Gastroesophageal sphincter (tissue), 4 donors: ENCODE measurements at places on chromosomes 16 and 17.
A peak's percentile ranks its signal among the peaks of the same experiment; 100 is the strongest.

GRCh38 chr17:79938336-79939093 lies 97.2 kb downstream of the TBC1D16 start:
- ATAC-seq = no peak

- ATAC-seq = peak; percentile 93
Observed at GRCh38 chr17:47253541-47254402, at the start of gene ITGB3. Gene ITGB3, plus strand, starts transcription at chr17:47253827. Its CDS starts 35 bp downstream, at chr17:47253862.

DNA sequence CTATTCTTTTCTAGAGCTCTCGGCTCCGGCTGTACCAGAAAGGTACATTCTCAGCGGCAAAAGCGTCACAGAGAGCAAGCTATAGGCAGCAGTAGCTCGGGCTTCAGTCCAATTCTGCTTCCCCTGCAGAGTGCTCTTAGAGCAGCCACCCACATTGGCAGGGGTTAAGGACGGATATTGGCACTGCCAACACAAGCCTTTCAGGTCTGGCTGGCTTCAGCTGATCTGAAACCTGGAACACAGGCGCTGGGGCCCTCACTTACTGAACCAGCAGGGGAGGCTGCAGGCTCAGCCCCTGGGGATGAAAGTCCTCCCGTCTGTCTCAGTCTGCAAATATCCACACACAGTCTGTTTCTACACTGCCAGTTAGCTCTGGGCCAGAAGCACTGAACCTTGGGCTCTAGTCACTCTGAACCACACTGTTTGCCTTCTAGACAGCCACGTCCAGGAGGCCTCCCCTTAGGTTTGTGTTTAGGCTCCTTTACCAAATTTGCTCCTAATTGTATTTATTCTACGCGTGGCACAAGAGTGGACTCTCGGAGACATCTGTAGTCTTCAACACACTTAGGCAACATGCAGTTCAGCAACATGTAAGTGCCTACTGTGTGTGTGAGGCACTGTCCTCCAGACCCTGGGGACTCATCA lies 40.1 kb downstream of the HIC1 start:
- ATAC-seq = peak; percentile 65

DNA sequence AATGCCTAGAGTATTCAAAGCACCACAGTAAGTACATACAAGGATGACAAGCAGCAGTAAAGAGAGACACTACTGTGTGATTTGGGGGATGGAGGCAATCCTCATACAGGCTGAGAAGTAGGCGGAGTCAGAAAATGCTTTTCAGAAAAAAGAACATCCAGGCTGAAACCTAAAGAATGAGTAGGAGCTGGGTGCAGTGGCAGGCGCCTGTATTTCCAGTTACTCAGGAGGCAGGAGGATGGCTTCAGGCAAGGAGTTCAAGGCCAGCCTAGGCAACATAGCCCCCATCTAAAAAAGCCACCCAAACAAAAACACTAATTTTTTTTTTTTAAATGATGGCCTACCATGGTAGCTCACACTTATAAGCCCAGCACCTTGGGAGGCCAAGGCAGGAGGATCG lies 10.3 kb downstream of the KANSL1 start:
- ATAC-seq = no peak

DNA sequence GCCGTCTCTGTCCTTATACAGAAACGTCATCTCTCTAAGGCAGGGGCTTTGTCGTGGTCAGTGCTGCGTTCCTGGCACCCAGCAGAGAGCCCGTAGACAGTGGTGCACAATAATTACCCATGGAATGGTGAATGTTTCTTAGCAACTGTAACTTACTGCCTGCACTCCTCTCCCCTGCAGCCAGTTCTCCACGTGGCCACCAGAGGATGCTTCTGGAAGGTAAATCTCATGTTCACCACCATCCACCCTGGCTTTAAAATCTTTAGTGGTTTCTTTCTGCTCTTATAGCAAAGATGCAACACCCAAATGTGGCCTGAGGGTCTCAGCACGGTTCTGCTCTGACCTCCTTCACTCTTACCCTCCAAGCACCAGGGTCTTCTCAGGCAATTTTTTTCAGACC lies 150.8 kb downstream of the GRIN2A start:
- no peak for ATAC-seq

DNA sequence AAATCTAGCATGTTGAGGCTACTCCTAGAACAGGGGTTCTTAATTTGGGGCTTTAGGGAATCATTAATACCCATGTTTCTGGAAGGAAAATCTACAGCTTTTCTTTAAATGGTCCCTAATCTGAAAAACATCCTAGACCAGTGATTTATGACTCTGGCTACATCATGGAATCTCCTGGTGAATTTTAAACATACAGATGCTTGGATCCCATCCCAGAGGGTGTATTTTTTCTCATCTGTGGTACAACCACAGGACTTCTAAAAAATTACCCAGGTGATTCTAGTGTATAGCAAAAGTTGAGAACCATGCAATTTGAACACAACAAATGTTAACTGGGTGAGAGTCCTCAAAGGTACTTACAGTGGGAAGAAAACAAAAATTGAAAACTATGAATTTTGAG lies 41.5 kb downstream of the KANSL1 start:
- ATAC-seq = no peak

- no peak for ATAC-seq
Observed at GRCh38 chr16:72164691-72165090, 7.3 kb downstream of the PMFBP1 start.

DNA sequence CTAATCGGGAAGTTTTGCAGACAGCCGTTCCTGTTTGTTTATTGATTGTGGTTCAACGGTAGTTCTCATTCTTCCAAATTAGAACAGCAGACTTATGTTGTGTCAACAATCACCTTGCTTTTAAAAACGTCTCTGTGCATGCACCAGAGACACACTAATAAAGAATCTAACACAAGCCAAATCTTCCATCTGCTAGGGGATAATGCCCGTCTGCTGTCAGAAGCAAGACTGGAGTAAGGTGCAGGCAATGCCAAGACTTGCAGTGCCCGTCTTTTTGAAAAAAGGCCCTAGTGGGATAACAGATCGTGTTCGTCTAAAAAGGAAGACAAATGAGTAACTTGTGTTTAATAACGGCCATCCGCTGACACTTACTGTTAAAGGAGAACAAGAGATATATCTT lies 158.4 kb downstream of the KCNJ2 start:
- ATAC-seq = no peak

DNA sequence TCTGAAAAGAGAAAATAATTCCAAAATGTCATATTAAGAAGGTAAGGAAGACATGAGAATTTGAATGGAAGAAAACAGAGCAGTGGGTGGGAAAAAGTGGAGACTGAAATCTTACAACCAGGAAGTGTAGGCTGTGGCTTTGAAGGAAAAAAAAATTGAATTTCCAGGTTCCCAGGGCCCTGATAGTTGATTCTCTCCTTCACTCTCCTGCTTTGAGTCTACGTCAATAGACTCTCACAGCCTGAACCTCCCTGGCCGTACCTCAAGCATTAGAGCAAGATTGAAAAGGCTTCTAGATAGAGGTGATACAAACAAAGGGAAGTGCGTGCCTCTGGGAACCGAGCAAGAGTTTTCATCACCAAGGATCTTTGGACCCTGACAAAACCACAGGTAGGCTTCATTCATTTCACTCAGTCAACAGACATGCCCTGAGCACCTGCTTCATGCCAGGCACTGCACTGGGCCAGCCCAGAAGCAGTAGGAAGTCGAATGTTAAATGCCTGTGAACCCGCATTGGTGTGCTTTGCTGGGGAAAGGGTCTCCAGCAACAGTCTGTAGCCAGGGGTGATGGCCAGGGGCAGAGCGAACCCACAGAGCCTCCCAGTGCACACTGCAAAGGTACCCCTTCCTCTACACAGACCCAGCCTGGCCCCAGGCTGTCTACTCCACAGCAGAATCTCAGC lies 163.9 kb downstream of the SLC39A11 start:
- ATAC-seq = no peak

DNA sequence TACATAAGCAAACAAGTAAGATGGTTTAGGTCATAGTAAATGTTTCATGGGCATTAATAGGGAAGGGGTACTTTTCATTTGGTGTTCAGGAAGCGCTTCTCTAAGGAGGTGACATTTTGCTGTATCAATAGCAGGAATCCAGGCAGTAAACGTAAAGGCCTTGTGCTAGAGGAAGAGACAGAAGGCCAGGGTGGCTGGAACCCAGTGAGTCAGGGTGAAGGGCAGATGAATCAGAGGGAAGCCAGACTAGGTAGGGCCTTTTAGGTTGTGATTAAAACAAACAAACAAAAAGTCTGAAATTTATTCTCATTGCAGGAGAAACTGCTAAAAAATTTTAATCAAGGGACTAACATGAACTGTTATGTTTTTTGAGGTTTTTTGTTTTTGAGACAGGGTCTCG lies 6.5 kb downstream of the BMERB1 start:
- no peak for ATAC-seq

- ATAC-seq = peak; percentile 76
Observed at GRCh38 chr17:59829217-59830006, 63.3 kb downstream of the TUBD1 start.

DNA sequence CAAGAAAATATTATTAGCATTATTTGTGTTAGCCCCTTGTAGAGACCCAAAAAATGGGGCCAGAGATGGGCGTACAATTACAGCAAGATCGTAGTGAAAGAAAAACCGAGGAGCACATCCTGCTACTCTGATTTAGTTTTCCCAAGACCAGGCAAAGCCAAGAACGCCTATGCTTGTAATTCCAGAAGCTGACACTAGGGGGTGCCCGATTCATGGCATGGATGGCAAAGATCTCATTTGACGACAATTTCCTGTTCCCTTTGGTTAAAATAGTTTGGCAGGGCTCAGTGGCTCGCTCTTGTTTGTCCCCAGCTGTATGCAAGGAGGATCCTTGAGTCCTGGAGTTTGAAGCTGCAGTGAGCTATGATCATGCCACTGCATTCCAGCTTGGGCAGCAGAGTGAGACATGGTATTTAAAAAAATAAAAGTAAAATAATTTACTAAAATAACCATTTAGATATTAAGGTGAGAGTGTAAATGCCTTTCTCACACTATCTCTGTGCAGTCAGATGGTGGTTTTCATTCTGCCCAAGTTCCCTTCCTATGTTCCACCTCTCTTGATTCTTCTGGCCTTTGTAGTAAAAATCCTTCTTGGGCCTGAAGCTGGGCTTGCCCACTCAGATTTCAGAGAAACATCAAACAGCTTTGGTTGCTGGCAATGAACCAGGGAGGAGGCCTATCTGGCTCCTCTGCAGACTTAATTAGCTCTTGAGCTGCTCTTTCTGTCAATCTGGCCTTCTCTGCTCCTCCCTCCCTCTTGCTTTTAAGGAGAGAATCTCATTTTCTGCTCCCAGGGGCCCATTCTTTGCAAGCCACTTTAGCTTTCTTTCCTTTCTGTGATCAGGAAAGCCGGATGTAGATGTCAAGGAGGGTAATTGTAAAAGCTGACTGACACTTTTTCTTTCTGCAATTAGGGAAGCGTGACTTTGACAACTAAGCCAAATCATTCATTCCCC lies 31.2 kb downstream of the TMEM238L start:
- no peak for ATAC-seq

DNA sequence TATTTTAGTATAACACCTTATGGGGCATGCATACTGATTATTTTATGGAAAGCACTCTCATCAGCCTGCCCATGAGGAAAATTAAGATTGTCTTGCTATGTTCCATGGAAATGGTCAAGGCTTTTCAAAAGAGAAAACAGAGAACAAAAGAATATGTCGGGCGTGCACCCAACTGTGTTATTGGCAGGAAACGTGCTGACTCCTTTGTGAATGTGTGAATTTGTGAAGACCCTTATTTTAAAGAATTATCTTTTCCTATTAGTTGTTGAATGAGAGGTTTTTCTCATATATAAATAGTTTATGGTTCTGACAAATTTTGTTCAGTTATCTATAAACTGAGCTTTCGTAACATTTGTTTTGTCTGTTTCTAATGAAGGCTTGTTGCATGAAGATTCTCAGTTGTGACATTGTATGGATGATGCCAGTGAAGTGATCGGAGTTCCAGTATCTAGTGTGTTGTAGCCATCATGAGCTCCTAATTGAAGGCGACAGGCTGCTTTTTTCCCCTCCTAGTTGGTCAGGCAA lies 180.0 kb downstream of the BCAS3 start:
- ATAC-seq = no peak

DNA sequence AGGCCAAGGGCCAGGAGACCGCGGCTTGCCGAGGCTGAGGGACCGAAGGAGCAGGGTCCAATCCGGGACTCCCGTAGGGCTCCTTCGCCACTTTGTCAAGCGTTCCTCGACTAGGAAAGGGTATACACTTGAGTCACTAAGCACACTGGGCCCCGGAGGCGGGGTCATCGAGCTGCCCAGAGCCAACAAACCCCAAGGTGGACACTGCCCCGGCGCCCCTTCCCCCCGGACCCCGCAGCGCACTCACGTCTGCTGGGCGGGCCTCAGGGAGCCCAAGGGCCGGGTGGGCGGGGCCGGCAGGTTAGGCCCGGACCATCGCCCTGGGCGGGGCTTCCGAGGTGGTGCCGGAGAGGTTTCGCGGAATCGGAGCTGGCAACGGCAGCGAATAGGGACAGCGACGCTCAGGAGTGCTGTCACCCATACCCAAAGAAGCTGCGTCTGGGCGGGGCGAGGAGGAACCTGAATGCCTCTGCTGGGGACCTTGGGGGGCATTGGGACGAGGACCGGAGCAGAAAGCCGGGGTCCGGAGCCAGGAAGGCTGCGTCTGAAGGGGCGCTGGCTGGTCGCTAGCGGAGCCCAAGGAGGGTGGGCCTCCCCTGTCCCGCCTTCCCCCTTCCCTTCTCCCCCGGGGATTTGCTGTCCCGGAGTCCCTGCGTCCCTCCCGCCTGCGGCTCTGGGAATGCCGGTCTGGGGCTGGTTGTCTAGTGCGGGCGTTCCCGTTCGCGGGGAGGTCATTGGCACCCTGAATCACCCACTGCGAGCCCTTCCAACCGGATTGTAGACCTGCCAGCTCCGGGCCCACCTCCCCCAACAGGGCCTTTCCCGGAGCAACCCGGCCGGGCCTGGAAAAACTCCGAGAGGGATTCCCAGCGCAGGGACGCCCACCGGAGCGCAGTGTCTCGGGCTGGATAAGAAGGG lies 118.2 kb upstream of the SMURF2 start:
- ATAC-seq = no peak

GRCh38 chr17:64063088-64063487 lies 42.7 kb upstream of the ICAM2 start:
- peak; percentile 33 for ATAC-seq
